ENCODE measurements at places on chromosomes 4 and X. TPM values are rescaled to one million over a fixed set of nuclear protein-coding genes. Genes with fewer than 3 reads are reported as not detected.

Gene F8A1
- total RNA-seq, result 2.2 TPM

Gene DNAJB14
- total RNA-seq, result 53.4 TPM

Gene RAB41
- not detected for total RNA-seq

Gene GPR34
- total RNA-seq, result 3.4 TPM

Gene GAGE12H
- total RNA-seq, result not detected

Gene CDKL2
- 41.8 TPM for total RNA-seq

Gene COL4A5
- 15.2 TPM for total RNA-seq

Gene SPACA5
- total RNA-seq, result 0.25 TPM

Gene RAP1GDS1
- total RNA-seq, result 134 TPM

Gene PDZD11
- 18.2 TPM for total RNA-seq

Gene MSX1
- 2.2 TPM for total RNA-seq

Gene PABPC5
- total RNA-seq, result 8.9 TPM

Gene SLIT2
- 15.7 TPM for total RNA-seq

Gene DRP2
- 4.7 TPM for total RNA-seq

Gene ADH7
- total RNA-seq, result not detected

Gene FTSJ1
- 34.9 TPM for total RNA-seq

Gene EFHC2
- 2.2 TPM for total RNA-seq

Gene SSX2
- total RNA-seq, result not detected

Gene CD38
- 8.9 TPM for total RNA-seq

Gene S100P
- 2.0 TPM for total RNA-seq

Gene KCNIP4
- 7.1 TPM for total RNA-seq

Gene CD99
- 14.8 TPM for total RNA-seq

Gene FANCB
- 7.4 TPM for total RNA-seq

Gene CFAP299
- total RNA-seq, result 0.74 TPM

Gene UCP1
- total RNA-seq, result 0.25 TPM

Gene F8A3
- 1.5 TPM for total RNA-seq

Gene USP51
- total RNA-seq, result 3.7 TPM

Gene DMRTC1B
- 0.49 TPM for total RNA-seq

Gene TMPRSS11D
- total RNA-seq, result not detected

Gene PGAM4
- total RNA-seq, result not detected

Gene SNCA
- 60.5 TPM for total RNA-seq

Gene MAOA
- 12.0 TPM for total RNA-seq

Gene PDLIM3
- total RNA-seq, result 12.3 TPM

Gene ADH1C
- total RNA-seq, result 0.25 TPM

Gene CXCL10
- total RNA-seq, result not detected

Gene GLOD5
- total RNA-seq, result not detected

Gene PPP3CA
- total RNA-seq, result 102 TPM

Gene ARHGAP6
- 2.0 TPM for total RNA-seq

Gene SULT1B1
- 0.98 TPM for total RNA-seq

Gene XG
- total RNA-seq, result not detected

Gene MAGEC2
- total RNA-seq, result not detected

Gene OPN1MW
- total RNA-seq, result not detected

Gene MID1
- total RNA-seq, result 10.3 TPM

Gene PUDP
- 7.9 TPM for total RNA-seq

Gene NPY2R
- total RNA-seq, result 11.8 TPM

Gene MAGEB10
- total RNA-seq, result not detected

Gene STARD8
- total RNA-seq, result 2.5 TPM

Gene P2RY10
- not detected for total RNA-seq

Gene COL25A1
- 5.7 TPM for total RNA-seq

Gene PCDH10
- 79.9 TPM for total RNA-seq

Gene SYP
- 107 TPM for total RNA-seq

Gene GABRB1
- total RNA-seq, result 72.0 TPM

Gene SAGE1
- not detected for total RNA-seq

Data from temporal lobe (tissue), 4 donors.